ENCODE measurements at places on chromosomes 5 and 9.

DNA sequence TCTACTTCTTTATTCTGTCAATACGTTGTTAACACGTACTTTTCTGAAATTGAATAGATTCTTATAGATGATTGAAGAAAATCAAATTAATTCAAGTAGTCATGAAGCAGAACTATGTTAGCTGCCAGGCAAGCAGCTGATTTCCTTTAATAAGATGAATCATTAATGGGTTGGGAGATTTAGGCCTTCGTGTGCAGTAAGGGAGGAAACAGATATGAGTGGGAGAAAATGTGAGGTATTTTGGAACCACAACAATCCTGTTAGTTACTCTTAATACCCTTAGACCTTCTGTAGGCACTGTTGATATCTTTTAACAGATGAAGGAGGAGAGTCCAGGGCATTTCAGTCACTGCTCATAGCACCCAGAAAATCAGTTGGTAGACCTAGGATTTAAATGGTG, 121.0 kb downstream of the AOPEP start:
- DNase-seq = no peak

- DNase-seq = no peak
These were observed 371.4 kb downstream of the TMEM38B start for GRCh38 chr9:106065579-106066214.

DNA sequence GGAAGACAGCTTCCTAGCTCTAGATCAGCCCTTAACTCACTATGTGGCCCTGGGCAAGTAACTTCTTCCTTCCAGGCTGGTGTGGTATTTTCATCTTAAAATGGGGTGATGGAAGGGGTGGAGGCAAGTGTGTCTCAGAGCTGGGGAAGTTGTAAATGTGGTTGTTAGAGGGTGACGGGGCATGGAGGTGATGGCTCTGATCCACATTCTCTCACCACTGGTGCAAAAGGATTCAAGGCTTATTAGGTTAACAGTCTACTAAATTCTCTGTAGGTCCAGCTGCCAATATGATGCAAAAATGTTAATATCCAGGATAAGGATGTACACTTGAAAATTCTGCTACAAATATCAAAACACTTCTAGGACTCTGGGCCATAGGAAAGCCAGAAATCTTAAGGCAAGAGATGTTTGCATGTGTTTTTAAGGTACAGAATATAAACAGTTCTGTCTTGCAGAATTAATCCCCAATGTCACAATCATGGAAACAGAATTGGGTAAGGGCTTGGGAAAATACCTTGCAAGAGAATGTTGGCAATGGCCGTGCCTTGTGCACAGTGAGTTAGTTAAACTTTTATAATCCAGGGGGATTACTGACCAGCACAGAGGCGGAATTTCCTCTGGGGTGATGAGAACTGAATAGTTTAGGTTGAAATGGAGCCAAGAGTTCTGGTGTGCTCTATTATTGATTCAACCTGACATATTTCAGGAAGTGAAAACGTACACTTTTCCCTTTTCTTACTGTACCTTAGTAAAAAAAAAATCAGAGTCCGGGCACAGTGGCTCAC, 19.8 kb downstream of the TNFSF15 start:
- no peak for DNase-seq

DNA sequence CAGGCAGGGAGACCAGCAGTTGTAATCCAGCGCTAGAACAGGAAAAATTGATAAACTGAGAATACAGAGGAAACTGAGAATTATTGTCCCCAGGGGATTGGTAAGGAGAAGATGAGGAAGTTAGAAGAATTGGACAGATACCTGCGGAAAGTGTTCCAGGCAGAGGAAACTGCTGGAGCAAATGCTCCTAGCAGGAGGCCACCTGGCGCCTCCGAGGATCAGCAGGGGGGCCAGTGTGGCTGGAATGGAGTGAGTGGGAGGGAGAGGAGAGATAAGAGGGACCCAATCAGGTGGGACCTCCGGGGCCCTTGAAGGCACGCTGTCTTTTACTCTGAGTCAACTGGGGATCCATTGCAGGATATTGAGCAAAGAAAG, 695 bp upstream of the ANXA6 start:
- DNase-seq = no peak

DNA sequence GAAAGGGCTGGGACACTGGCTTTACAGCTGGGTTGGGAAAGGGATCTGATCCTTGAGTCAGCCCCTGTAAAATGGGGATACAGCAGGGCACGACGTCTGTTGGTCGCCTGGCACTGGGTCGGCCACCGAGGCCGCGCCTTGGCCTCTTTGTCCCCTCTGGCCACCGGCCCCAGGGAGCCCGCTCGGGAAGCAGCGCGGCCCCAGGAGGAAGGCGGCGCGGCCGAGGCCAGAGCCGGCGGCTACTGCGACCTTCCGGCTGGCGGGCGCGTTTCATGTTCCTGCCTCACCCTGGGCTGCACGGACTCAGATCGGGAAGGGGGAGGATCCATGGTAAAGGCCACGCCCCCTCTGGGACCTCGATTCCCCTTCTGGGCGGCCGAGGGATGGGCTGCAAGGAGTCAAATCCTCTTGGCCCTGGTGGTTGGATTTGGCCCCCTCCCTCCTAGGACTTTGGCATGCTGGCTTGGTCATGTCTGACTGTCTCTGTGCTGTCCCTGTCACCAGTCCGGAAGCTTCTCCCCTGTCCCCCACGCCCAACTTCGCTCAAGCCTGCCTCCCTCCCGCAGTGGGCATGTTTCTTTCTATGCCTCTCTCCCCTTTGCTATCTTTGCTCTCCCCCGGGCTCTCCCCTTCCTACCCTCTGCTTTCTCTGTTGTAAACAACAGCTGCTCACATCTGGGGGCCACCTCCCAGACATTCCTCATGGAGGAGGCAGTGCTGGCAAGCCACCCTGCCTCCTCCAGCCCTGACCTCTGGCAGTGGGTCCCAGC, 25.8 kb downstream of the FPGS start:
- no peak for DNase-seq

GRCh38 chr5:180399401-180400215, 46.5 kb upstream of the GFPT2 start:
- no peak for DNase-seq
